ENCODE measurements at places on chromosomes 7 and 10.

DNA sequence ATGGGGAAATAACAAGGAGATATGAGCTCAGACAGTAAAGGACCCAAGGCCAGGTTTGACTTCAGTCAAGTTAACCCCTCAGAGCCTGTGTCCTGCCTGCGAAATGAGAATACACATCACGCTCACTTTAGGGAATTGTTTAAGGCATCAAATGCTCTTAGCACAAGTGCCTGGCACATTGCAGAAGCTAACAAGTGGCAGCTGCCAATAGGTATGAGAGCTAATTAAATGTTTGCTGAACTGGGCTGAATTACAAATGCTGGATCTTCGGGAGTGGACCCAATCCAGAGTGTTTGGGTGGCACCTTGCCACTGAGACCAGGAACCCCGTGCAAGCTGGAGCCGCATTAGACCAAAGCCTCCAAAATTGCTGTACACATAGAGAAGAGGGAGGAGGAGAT, 136.8 kb downstream of the C10orf90 start:
- DNase-seq = no peak

DNA sequence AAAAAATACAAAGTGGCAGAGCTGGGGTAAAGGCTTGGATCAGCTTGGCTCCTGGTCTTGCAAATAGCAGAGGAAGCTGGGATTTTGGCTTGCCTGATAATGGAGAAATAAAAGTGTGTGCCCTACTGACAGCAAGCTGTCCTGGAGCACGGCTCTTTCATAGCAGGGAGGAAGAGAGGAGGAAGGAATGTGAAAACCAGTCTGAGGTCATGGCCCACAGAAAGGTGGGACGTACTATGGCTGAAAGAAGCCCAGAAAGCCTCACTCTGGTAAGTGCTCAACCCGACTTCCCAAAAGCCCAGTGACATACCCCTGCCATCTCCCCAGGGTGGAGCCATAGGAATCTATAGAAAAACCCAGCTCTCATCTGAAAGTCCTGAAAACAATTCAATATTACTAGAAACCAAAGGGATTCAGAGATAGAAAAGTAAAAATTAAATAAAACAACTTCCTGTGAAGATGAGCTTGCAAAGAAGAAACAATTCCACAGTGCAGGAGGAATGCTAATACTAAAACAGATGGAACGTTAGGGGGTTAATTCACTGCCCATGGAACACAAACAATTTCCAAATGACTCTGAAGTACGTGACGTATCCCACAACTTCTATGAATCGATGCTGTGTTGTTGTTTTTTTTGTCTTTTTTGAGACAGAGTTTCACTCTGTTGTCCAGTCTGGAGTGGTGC, 246.7 kb upstream of the PTN start:
- no peak for DNase-seq

- no peak for DNase-seq
Measured at GRCh38 chr10:16987976-16988610, 141.5 kb downstream of the CUBN start.

DNA sequence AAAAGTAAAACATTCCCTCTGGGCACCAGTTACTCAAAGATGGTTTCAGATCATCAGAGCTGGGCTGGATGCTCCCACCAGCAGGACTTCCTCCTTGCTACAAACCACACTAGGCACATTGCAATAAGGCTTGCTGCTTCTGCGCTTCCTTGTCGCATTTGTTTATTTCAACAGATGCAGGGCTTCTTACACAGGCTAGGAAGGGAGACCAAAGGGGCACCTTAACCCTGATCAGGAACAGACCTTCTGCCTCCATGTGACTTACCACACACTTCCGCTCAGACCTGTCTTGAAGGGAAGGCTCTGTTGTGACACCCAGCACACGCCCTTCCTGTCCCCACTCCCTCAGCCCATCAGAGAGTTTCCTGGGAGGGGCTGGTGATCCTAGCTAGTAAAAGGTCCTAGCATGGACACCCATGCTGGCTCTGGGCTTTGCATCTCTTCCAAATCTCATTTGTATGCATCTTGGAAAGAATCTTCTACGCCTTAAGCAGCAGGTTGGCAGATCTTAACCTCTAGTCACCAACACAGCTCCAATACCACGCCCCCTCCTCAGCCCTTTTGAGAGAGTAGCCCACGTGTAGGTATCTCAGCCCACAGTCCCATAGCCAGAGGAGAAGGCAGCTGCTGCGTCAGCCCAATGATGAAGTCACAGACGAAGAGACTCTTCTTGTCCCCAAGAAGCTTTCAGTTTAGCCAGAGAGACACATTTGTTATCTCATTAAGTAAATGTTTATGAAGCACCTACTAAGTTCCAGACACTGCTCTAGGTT, 47.1 kb upstream of the SVIL start:
- peak; percentile 29 for DNase-seq

- no peak for DNase-seq
Measured at GRCh38 chr10:75475460-75476182, 44.2 kb downstream of the LRMDA start.

- DNase-seq = no peak
Measured at GRCh38 chr10:26689399-26689798, 8.1 kb upstream of the PDSS1 start.

DNA sequence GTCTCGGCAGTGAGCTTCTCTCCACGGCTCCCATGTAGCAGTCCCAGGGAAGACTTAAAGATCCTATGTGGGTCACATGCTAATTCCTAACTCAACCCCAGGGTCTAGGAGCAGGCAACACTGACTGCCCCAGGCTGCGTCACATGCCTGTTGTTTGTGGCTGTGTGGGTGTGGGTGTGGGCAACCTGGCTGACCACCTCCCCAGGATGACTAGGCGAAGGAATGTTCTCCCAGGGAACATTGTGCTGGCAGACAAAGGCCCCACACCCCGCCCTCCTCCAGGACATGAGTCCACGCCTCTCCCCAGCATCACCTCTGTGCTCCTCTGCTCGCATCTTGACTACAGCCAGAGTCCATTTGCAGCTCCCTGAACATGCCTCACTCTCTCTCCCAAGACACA, 30.3 kb downstream of the SLC29A3 start:
- no peak for DNase-seq

DNA sequence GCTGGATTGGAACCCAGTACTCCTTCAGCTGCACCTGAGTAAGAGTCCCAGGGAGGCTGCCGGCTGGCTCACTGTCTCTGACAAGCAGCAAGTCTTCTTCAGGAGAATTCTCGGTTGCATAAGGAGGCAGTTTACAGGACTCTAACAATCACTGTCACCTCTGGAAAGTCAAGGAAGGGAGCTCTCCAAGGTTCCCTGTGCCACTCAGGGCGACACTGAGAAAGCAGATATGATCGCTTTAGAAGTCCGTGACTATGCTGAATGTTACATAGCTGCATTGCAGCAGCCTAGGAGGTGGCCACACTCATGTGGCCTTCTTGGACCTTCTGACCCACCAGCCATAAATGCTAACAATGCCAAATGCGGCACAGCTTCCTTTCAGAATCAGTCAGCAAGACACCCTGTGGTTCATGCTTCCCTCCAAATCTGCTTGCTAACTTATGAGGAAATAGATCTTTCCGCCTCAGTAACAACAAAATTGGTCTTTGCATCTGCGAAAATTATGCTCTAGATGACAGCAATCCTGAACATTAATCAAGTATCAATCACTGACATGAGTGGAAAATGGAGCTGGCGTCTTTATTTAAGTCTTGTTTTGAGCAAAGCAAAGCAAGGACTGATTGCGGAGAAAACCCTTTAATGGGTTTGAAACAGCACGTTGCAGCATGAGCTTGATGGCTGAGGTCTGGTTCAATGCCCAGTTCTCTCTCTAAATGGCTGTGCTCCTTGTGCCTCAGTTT, 132.9 kb downstream of the ATXN7L1 start:
- no peak for DNase-seq

GRCh38 chr10:111344804-111345203, 268.0 kb downstream of the ADRA2A start:
- no peak for DNase-seq

- no peak for DNase-seq
Measured at GRCh38 chr10:21175797-21176196, 278.7 kb upstream of the NEBL start.

GRCh38 chr10:125027871-125028869, 86.2 kb downstream of the ZRANB1 start:
- no peak for DNase-seq

- DNase-seq = no peak
Measured at GRCh38 chr10:103512166-103512565, 18.7 kb downstream of the NEURL1 start.

GRCh38 chr7:157654350-157654749, 317.5 kb downstream of the DNAJB6 start:
- DNase-seq = peak; percentile 51

GRCh38 chr10:53664282-53665019, 891.9 kb upstream of the MBL2 start:
- no peak for DNase-seq

DNA sequence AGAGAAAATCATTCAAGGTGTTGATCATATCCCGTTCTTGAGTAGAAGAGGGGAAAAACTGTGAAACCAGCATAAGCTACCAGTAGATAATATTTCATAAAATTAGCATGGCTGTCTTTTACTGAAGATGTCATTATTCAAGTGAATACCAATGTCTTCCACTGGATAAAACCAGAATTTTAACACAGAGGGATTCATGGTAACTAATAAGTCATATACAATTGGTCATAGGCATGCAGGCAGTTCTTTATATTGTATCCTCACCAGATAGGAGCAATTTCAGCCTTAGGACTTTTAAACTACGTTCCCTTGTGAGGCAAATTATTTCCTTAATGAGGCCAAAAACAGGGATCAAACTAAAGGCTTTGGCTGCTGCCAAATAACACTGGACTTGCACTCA, 202.3 kb upstream of the PITRM1 start:
- DNase-seq = no peak

DNA sequence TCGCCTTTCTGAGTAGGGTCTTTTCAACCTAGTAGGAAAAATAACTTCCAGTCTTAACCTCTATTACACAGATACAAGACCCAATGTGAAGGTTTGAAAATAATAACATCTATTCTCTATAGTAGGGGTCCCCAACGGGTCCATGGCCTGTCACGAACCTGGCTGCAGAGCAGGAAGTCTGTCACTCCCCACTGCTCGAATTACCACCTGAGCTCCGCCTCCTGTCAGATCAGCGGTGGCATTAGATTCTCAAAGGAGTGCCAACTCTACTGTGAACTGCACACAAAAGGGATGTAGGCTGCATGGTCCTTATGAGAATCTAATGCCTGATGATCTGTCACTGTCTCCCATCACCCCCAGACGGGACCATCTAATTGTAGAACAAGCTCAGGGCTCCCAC, 7.4 kb downstream of the YWHAG start:
- DNase-seq = no peak

DNA sequence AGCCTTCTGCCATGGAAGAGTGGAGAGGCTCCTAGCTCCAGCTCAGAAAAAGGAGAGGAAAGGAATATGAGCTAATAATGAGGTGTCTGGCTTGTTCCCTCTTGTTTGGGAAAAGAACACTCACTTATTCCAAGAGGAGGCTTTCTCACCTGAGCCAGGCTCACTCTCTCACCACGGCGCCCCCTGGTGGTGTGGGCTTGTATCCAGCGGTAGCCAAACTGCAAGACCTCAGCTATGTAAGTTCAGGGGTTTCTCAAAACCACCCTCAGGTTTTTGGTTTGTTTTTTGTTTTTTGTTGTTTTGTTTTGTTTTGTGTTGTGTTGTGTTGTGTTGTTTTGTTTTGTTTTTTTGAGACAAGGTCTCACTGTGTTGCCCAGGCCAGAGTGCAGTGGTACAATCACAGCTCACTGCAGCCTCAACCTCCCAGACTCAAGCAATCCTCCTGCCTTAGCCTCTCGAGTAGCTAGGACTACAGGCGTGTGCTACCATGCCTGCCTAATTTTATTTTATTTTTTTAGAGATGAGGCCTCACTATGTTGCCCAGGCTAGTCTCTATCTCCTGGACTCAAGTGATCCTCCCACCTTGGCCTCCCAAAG, 124.0 kb downstream of the TMEM130 start:
- peak; percentile 49 for DNase-seq

GRCh38 chr7:81280531-81280930, 361.7 kb upstream of the SEMA3C start:
- no peak for DNase-seq

GRCh38 chr7:54080971-54081370, 461.2 kb upstream of the VSTM2A start:
- DNase-seq = no peak

DNA sequence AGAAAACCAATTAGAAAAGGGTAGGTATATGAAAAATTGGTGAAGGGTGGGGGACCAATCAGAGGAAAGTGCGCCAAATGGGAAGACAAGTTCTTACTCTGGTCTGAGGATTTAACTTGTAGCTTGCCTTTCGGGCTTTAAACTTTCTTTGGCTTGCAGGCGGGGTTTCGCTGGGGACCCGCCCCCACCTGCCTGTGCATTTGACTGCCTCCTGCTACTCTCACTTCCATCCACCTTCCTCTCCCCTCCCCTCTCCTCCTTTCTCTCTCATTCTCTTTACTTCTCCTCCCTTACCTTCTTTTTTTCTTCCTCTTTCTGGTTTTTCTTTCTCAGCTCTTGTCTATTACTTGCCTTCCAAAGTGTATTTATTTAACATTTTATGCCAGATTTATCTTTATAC, 278.8 kb downstream of the DNAJB9 start:
- DNase-seq = no peak

GRCh38 chr7:36658335-36659171, 65.7 kb downstream of the AOAH start:
- DNase-seq = no peak
